ENCODE measurements at places on chromosomes 12 and 14. TPM values are rescaled to one million over a fixed set of nuclear protein-coding genes. Genes with fewer than 3 reads are reported as not detected.
A peak's percentile ranks its signal among the peaks of the same experiment; 100 is the strongest.

DNA sequence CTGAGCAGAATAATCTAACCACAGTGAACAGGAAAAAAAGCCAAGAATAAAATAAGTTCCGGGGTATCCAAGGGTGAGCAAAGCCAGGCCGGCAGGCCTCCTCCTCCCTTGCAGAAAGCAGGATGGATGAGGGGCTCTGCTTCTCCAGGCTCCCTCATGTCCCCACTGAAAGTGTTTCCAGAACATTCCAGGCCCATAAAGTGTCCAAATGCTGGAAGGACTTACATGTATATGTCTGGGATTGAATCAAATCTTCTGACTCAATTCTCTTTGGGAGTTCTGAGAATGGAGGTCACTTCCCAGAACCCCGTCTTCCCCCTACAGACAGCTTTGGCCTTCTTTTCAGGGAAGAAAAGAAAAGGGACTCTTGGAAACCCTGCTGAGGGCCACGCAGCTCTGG lies 25.0 kb upstream of the BDKRB1 start:
- DNase-seq: no peak

DNA sequence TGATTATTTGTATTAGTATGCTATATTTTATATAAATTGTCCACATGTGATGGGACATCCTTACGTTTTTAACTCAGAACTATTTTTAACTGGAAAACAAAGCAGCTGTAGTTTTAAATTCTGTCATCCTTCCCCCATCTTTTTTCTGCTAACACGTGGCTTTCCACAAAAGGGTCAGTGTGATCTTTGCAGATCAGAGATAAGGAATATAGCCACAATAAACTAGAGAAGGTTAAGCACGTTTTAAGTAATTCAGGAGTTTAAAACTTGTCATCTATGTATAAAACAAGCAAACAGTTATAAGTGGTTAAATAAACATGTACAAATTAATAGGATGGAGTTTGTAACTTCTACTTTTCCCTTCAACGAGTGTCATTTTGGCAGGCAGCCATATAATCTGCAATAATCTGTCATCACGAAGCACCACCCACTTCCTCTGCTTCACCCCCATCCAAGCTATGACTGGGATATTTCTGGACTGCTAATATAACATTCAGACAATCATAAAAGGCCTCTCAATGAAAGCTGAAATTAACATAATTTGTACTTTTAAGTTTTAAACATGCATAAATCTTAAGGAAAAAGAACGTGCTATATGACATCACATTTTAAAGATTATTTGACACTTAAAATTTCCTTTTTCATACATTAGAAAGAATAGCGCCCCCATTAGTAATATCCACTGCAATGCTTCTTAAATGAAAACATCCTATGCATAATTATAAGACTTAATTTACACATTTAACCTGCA lies 15.3 kb downstream of the TAOK3 start:
- peak; percentile 56 for DNase-seq

DNA sequence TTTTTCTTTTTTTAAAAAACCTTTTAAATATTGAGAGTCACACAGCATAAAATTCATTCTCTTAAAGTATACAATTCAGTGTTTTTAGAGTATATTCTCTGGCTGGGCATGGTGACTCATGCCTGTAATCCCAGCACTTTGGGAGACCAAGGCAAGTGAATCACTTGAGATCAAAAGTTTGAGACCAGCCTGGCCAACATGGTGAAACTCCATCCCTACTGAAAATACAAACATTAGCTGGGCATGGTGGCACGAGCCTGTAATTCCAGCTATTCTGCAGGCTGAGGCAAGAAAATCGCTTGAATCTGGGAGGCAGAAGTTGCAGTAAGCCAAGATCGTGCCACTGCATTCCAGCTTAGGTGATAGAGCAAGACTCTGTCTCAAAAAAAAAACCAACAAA lies 68.4 kb upstream of the BCAT1 start:
- no peak for DNase-seq

DNA sequence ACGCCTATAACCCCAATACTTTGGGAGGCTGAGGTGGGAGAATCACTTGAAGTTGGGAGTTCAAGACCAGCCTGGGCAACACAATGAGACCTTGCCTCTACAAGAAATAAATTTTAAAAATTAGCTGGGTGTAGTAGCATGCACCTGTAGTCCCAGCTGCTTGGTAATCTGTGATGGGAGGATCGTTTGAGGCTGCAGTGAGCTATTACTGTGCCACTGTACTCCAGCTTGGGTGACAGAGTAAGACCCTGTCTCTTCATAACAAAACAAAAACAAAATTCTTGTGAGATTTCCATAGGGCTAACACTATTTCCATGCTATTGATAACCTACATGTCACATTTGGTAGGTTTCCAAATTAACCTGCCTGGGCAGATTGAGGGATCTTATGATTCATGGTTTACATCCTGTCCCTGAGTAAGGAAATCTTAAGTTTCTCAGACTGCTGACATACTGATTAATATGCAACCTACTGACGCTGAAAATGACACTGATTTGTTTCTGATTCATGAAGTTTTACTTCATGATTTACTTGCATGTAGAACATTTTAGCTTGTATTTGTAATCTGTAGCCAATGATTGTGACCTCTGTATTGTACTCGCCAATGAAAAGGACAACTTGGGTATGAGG lies 15.9 kb downstream of the ATP6V1D start:
- DNase-seq: no peak

Gene ERBB3
- total RNA-seq: 0.53 TPM

Gene CALCOCO1
- total RNA-seq: 70.5 TPM

All from glomerular endothelial cell (primary cell).